Stimulated activated CD8-positive, alpha-beta memory T cell treated with anti-CD3 and anti-CD28 coated beads, Interleukin-7, amount 100 ng/mL, for 1 hour (primary cell): ENCODE measurements at places on chromosomes 7 and 10.

GRCh38 chr10:2883238-2883637, 184.1 kb upstream of the PFKP start:
- no peak for DNase-seq

DNA sequence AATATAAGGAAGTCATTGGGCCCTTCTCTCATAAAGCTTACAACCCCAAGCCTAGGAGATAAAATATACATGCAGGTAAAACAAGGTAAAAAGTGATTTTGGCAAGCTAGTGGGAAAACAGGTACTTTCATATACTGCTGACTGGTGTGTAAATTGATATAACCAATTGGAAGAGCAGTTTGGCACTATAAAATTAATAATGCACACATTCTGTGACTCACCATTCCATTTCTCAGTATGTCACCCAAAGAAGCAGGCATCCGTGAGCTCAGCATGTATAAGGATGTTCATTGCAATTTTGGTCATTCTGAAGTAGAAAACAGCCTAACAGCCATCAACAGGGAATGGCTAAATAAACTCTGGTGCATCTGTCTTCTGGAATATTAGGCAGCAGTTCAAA, 2.9 kb downstream of the MACROH2A2 start:
- DNase-seq: no peak

DNA sequence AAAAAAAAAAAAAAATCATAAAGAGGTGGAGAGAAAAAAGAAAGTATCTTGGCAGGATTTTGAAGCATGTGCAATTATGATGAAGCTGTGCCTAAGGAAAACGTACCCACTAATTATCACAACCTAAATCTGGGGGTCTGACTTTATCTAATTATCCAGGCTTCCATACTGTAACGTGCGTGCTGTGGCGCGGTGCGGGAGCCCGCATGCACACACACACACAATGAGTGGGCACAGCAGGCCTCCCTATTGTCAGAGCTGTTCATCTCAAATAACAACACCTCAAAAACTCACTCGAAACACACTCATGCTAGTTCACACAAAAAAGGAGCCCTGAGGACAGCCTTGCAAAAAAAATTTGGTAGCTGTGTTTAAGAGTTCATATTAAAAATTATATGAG, 31.9 kb downstream of the BEND7 start:
- no peak for DNase-seq

- no peak for DNase-seq
Measured at GRCh38 chr10:91347529-91347928, 62.6 kb upstream of the HECTD2 start.

GRCh38 chr7:141291541-141291940, 217.7 kb downstream of the TMEM178B start:
- DNase-seq: no peak
